ENCODE measurements at places on chromosomes 2 and 18.

DNA sequence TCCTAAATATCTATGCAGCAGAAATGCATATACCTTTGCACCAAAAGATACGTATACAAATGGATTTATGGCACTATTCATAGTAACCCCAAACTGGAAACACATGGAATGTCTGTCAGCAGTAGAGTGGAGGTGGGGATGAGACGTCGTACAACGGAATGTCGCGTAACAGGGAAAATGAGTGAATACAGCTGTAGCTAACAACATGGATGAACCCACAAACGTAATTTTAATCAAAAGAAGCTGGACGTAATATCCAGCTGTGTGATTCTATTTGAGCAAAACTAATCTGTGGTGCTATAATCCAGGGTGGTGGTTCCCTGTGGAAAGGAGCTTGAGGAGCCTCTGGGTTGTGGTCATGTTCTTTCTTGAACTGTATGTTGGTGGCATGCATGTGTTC is 89.9 kb downstream of the MTA3 start:
- DNase-seq = no peak

- DNase-seq = no peak
Observed at GRCh38 chr18:32930695-32931301, 158.0 kb upstream of the KLHL14 start.

- no peak for DNase-seq
Observed at GRCh38 chr2:130966775-130967490, 126.3 kb downstream of the FAM168B start.

GRCh38 chr18:7572822-7573221 is 5.7 kb downstream of the PTPRM start:
- no peak for DNase-seq

GRCh38 chr18:55054021-55054990 is 95.0 kb upstream of the CCDC68 start:
- no peak for DNase-seq

- no peak for DNase-seq
Observed at GRCh38 chr2:165746501-165746900, 47.5 kb downstream of the GALNT3 start.

DNA sequence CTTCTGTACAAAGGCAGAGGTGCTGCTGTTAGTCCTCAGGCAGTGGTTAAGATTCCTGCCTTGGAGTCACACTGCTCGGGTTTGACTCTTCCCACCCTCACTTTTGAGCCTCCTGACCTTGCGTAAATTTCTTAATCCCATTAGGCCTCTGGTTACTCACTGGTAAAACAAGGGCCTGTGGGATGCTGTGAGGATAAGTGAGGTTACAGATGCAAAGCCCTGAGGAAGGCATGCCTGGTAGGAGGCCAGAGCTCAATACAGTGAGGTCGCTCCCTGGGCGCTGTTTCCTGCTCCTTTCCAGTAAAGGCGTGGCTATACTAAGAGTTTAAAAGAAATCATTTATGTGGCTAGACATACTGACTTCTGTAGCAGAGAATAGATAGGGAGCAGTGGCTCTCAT is 127.5 kb upstream of the TMEM200C start:
- no peak for DNase-seq

Data from 8988T (cell line).